ENCODE measurements at places on chromosomes 2 and 18.

- no peak for DNase-seq
These were observed 39.0 kb upstream of the ZFP36L2 start for GRCh38 chr2:43265421-43265820.

- no peak for DNase-seq
These were observed 56.9 kb downstream of the RDH14 start for GRCh38 chr2:18503376-18504228.

DNA sequence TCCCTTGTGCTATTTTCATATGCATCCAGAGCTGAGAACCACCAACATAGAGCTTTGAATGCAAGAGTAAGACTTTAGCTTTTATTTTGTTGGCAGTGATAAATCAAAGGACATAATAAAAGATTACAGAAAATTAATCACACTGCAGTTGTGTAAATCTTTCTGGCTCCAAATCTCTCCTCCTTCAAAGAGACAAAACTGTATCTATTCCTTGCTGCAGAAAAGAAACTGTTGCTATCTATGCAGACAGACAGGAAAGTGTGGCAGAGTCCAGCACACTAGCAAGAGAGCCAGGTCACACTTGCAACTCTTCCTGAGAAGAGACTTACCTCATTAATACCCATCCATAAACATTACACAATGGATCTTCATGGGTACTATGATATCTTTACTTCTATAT is 57.5 kb downstream of the DTNB start:
- DNase-seq, result no peak

GRCh38 chr2:74779587-74780135 is 54.3 kb upstream of the HK2 start:
- DNase-seq, result no peak

- DNase-seq, result no peak
These were observed 92.7 kb downstream of the FAM124B start for GRCh38 chr2:224309176-224309575.

DNA sequence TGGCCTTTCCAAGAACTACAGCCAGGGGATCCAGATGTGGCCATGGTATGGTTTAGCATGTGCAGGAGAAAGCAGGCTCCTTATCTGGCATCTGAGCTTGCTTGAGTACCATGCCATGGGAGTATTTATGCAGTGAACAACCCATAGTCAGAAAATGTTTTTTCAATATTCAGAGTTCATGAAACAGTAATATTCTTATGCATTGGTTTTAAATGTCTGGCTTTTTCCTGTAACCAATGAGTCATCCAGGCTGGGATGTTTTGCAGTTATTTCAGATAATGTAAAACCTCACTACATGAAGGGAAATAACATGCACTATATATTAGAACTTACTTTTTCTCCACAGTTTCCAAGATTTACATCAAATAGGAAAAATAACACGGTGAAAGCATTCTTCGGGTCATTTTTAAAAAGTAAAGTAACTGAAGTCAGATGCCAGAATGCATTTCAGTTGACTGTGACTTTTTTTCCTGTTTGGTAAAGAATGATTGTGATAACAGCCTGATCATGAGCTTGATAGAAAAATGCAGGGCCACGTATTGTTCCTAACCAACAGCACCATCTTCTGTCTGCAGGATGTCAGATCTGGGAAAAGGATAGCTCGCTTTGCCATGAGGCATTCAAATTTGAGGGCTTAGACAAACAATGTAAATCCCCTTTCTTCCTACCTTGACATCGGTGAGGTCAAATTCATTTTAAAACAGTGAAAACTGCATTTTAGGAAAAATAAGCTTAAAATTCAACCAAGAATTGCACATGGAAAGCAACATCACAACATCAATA is 152.8 kb downstream of the DSC3 start:
- no peak for DNase-seq

Measured in Peyer's patch (tissue), 4 donors.